Right ventricle myocardium superior (tissue), 1 donor: ENCODE measurements at places on chromosomes 7 and 10. TPM values are rescaled to one million over a fixed set of nuclear protein-coding genes. Genes with fewer than 3 reads are reported as not detected.

Gene PDK4
- 374 TPM for total RNA-seq

Gene HOXA5
- 0.62 TPM for total RNA-seq

Gene ADAM22
- total RNA-seq: 1.3 TPM

Gene ANXA8L1
- 0.81 TPM for total RNA-seq

Gene KCNH2
- total RNA-seq: 88.9 TPM

Gene PALD1
- total RNA-seq: 4.6 TPM

Gene CYP26A1
- not detected for total RNA-seq

Gene MNX1
- total RNA-seq: not detected

Gene ANKRD30A
- total RNA-seq: not detected

- DNase-seq: no peak
Observed at GRCh38 chr7:133609806-133610205, 356.9 kb downstream of the EXOC4 start.

GRCh38 chr10:128780156-128780761 lies 654.0 kb upstream of the MKI67 start:
- no peak for DNase-seq

DNA sequence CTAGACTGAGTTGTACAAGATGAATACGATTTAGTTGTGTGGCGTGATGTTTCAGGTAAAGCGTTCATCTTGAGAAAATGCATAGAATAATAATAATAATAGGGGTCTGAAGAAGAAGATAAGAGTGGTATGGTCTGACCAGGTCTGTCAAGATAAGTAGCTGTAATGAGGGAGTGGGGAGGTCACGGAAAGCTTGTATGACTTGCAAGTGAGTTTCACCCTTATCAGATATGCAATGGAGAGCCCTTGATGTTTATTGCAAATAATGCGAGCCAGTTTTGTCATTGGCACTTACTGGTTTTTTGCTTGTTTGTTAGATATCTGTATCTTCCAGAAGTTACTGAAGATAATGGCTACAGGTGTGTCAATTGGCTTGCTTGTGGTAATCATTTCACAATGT lies 611.5 kb downstream of the CNTNAP2 start:
- no peak for DNase-seq

- DNase-seq: no peak
Observed at GRCh38 chr10:15864419-15864818, 4.1 kb upstream of the MINDY3 start.

GRCh38 chr7:115146148-115146547 lies 224.3 kb downstream of the MDFIC start:
- DNase-seq: no peak

DNA sequence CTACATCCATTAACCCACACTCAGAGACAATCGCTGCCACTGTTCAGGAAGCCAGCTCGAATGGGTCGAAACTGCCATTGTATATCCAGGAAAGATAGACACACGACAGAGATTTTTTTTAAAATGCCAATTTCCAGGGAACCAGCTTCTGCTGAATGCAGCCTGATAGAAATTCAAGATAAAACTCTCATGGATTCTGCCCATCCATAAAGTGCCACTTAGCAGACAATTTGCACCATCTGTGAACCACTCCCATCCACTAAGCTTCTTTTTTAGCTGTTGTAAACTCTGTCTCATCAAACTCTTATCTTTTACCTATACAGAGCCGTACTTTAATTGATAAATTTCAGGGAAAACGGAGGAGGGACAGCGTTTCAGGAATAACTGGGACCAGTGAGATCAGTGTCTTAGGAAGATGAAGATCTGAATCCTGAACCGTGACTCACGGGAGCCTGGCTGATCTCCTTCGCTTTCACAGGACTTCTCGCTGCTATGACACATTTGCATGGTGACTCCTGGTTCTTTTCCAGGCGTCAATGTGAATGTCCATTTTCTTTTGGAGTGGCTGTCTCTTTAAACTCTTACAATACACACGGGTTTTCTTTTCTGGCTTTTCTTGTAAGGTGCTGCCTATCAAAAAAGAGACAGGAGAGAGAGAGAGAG lies 103.4 kb downstream of the FAM204A start:
- no peak for DNase-seq

GRCh38 chr10:103800789-103801540 lies 54.4 kb downstream of the SH3PXD2A start:
- no peak for DNase-seq

- no peak for DNase-seq
Observed at GRCh38 chr10:14184841-14185315, 145.8 kb downstream of the FRMD4A start.

GRCh38 chr7:76054123-76055120 lies 6.5 kb downstream of the MDH2 start:
- DNase-seq: no peak

DNA sequence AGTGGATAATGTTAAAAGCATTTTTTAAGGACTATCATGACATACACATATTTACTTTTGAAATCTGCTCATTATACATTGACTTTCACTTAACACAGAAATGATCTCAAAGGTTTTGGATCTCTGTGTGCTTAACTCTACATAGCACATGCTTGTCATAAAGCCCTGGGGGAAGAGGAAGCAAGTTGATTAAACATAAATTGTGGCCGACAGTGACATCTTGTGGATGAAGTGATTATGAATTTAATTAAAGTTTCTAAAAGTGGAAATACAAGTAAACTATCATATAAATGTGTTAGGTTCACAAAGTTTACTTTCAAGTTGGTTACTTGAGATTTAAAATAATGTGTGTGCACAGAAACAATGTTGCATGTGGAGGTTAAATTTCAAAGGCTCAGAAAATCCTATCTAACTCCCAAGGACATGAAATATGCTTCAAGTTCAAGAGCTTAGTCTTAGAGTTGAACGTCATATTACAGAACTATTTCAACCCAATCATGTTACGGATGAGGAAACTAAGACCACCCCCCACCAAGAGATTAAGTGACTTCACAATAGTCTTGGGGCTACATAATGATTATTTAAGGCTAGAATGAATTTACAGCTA lies 1247.8 kb downstream of the GATA3 start:
- DNase-seq: no peak

- DNase-seq: no peak
Observed at GRCh38 chr10:123784646-123785045, 107.0 kb downstream of the CPXM2 start.

GRCh38 chr10:93068411-93069244 lies 5.1 kb upstream of the CYP26A1 start:
- no peak for DNase-seq

GRCh38 chr10:128414568-128414967 lies 288.3 kb upstream of the MKI67 start:
- no peak for DNase-seq

- no peak for DNase-seq
Observed at GRCh38 chr7:70047891-70048448, 449.7 kb downstream of the AUTS2 start.

GRCh38 chr7:30996256-30996655 lies 32.5 kb downstream of the GHRHR start:
- DNase-seq: peak; percentile 81

GRCh38 chr7:54897891-54898290 lies 120.9 kb upstream of the EGFR start:
- no peak for DNase-seq

DNA sequence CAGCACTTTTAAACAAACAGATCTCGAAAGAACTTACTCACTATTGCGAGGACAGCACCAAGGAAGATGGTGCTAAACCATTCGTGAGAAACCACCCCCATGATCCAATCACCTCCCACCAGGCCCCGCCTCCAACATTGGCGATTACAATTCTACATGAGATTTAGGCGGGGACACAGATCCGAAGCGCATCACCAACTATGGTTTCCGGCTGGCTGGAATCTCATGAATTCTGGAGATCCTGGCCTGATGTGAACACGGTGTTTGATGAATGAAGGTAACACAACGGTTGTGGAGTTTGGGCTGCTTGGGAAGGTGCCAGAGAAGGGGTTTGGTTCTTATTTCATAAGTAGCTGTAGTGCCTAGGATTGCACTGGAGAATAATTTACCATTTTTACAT lies 216.7 kb downstream of the EMX2 start:
- DNase-seq: no peak

GRCh38 chr10:122281018-122281626 lies 10.0 kb downstream of the BTBD16 start:
- no peak for DNase-seq

DNA sequence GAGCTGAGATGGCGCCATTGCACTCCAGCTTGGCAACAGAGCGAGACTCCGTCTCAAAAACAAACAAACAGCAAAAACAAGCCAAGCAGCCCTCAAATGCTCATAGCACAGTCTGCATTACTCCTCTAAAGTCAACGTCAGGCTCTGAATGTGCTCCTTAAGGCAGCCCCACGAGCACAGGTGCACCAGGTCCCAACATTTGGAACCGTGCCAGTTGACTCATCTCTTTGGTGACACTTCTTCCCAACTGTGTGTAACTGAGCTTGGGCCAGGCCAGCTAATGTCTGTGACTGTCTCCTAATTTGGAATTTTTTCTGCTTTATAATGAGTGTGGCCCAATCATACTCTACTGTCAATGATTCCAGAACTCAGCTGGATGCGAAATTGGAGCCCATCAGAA lies 66.3 kb upstream of the EFCAB10 start:
- DNase-seq: no peak

- DNase-seq: no peak
Observed at GRCh38 chr7:130961128-130961601, 227.2 kb upstream of the KLF14 start.

DNA sequence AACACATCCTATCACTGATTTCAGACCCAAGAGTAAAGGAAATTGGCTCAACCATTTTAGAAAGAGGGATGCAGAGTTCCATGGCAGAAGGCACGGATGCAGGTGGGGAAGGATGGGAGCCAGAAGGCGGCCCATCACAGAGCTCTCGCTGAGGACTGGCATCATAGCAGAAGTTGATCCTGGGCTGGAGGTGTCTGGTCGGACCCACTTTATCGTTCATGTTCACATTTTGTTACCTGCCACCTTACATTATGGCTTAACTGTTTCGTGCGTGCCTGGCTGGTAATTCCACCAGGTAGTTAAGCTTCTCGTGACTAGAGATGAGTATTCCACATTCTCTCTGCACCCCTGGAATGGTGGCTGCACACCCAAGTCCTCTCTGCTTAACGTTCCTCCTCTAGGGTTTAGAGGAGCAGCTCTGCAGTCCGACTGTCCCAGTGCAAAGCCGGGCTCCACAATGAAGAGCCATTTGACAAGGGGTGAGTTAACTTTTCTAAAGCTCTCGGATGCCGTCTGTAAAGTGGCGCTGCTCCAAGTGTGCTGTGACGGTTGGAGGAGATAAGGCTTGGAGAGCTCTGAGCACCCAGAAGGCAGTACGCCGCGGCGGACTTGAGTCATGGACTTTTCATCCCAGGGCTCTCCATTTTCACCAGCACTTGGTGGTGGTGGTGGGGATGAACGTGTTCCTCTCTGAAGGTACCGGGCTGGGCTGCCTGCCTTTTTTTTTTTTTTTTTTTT lies 157.1 kb upstream of the SHH start:
- no peak for DNase-seq

DNA sequence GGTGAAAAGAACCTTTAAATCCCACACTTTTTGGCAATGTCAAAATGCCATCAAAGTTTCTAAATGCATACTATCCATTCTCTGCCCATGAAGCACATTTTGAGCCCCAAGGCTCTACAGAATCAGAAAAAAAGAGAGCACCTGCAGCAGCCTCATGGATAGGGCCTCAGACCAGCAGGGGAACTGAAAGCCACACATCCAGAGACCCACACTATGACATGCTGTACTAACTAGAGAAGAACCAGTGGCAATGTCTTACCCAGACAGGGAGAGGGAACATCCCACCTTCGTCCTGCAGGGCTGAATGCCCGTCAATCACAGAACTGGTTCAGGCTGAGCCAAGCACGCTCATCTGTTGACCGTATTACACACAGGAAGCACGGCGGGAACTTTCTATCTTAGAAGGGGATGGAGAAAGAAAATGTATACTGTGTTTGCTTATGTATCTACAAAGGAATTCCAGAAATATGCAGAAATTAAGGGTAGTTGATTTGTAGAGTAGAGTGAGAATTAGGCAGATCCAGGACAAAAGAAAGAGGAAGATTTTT lies 237.2 kb downstream of the GLI3 start:
- DNase-seq: no peak

DNA sequence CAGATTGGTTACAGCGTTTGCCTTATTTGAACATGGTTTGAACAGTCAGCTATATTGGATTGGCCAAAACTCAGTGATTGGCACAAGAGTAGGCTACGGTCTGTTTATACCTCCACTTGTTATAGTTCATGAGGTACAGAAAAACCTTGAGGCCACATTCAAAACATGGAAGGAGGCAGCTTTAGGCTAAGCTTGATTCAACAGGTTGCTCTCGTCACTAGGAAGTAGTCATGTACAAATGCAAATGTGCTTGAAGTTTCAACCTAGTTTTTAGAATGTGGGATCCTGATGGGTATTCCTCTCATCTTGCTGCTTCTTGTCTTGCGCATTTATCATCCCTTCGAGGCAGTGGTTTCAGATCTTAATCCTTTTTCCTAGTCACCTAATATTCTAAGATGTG lies 132.1 kb downstream of the MGMT start:
- DNase-seq: no peak

- no peak for DNase-seq
Observed at GRCh38 chr7:44308596-44309270, 16.7 kb downstream of the CAMK2B start.

DNA sequence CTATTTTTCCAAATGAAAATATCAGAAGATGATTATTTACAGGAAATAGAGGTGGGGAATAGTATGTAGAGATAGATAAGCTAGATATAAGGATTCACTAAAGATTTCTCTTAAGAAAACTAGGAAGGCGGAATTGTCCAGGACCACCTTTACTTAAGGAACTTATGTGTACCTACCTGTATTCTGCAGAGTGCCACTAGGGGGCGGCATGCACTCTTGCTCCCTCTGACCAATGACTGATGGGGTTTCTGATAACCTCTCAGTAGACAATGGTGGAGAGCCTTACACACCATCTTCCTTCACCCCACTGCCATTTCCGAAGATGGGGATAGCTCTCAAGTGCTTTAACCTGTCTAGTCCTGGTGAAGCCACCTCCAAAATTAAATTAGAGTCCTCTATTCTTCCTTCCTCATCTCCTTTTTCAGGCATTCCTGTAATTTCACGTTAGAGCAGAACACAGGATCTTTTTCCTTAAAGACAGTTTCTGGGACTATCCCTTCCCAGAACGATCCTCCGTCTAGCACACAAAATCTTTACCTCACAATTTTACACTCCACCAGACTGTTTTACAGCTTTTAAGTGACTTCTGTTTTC lies 453.1 kb downstream of the SORCS1 start:
- peak; percentile 51 for DNase-seq

GRCh38 chr10:92530891-92531535 lies 42.9 kb downstream of the IDE start:
- DNase-seq: no peak
